ENCODE measurements at places on chromosomes 13 and 19. TPM values are rescaled to one million over a fixed set of nuclear protein-coding genes. Genes with fewer than 3 reads are reported as not detected.

PPP1R12C gene
- 76.5 TPM for total RNA-seq

NLRP11 gene
- not detected for total RNA-seq

HCST gene
- total RNA-seq = 48.5 TPM

PLIN4 gene
- not detected for total RNA-seq
